ENCODE measurements at places on chromosomes 7 and 10. TPM values are rescaled to one million over a fixed set of nuclear protein-coding genes. Genes with fewer than 3 reads are reported as not detected.

Gene RHOBTB1
- total RNA-seq: 8.9 TPM

Gene PDCD11
- 18.5 TPM for total RNA-seq

Gene NUDT5
- total RNA-seq: 55.3 TPM

Gene TAC1
- total RNA-seq: 1.7 TPM

Gene TRPV5
- not detected for total RNA-seq

Gene C10orf90
- 0.15 TPM for total RNA-seq

Gene FAM131B
- total RNA-seq: 0.94 TPM

Gene BLNK
- not detected for total RNA-seq

Gene RASSF4
- total RNA-seq: 7.4 TPM

Gene TSPAN15
- total RNA-seq: 5.5 TPM

Gene NEUROG3
- not detected for total RNA-seq

Gene FXYD4
- not detected for total RNA-seq

Gene ZNF511
- total RNA-seq: 14.3 TPM

Gene STAG3
- total RNA-seq: 0.87 TPM

Gene PDK4
- 128 TPM for total RNA-seq

Gene ATP5MK
- 308 TPM for total RNA-seq

Gene EGFR
- 40.8 TPM for total RNA-seq

Gene CHRM2
- total RNA-seq: 0.12 TPM

Gene GALNT17
- not detected for total RNA-seq

Gene BHLHA15
- total RNA-seq: not detected

Gene SPDYE5
- total RNA-seq: not detected

Gene TET1
- total RNA-seq: 3.6 TPM

Gene SPAM1
- not detected for total RNA-seq

Gene GPR15LG
- total RNA-seq: not detected

Gene ELFN1
- total RNA-seq: 0.68 TPM

Gene HABP2
- total RNA-seq: not detected

Gene GIMAP6
- total RNA-seq: 2.6 TPM

Gene HKDC1
- not detected for total RNA-seq

Gene PAX4
- total RNA-seq: not detected

Gene CNPY1
- total RNA-seq: not detected

Gene ACADSB
- 6.9 TPM for total RNA-seq

Gene PNLIP
- not detected for total RNA-seq

Gene PCDH15
- total RNA-seq: not detected

Gene ENKUR
- total RNA-seq: 0.10 TPM

Gene AVL9
- total RNA-seq: 10.9 TPM

Gene PLAC9
- total RNA-seq: 116 TPM

Gene LBX1
- not detected for total RNA-seq

All from cardiac ventricle fibroblast (primary cell).